CD4-positive, alpha-beta T cell treated with Interleukin-15 for 4 hours (primary cell): ENCODE measurements at places on chromosomes 5 and 9.
A peak's percentile ranks its signal among the peaks of the same experiment; 100 is the strongest.

GRCh38 chr5:36040651-36041536 lies 25.8 kb downstream of the UGT3A2 start:
- DNase-seq, result no peak

- DNase-seq, result no peak
Measured at GRCh38 chr9:16501726-16502125, 368.7 kb downstream of the BNC2 start.

DNA sequence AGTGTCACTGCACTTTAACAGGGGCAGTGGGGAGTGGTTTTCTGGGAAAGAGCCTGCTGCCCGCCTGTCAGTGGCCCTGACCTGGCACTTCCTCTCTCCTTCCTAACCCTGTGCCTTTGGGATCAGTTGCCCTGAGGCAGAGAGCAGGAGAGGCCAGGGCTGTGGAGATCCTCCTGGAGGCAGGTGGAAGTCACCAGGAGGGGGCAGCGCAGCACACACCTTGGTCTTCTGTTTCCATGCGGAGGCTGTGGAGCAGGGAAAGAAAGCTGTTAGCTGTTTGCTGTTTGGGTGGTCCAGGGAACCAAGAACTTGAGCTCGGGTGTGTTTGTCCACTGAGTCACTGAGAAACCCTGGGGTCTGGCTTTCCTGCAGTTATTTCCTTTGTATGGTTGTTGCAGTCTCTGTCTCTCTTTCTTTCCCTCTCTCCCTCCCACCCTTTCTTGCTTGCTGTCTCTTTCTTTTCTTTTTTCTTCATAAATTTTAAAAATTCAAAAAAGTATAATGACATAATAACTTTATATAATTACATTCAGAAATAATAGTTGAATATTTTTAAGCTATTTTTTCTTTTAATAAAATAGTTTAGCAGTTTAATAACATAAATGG lies 28.1 kb downstream of the NTRK2 start:
- peak; percentile 17 for DNase-seq

DNA sequence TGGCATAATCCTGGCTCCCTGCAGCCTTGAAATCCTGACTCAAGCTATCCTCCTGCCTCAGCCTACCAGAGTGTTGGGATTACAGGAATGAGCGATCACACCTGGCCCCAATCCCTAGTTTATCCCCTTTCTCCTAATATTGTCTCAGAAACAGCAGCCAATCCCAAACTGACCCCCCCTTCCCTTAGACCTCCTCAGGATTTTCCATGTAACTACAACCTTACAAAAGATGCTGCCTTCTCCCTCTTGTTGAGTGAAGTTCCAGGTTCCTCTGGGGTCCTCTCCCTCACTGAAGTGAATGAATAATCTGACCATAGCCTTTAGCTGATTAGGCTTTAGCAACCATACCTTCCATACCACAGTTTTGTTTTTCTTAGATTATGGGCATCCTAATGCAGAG lies 25.9 kb upstream of the MSANTD3 start:
- no peak for DNase-seq
